Muscle of arm (tissue), 14 donors: ENCODE measurements at places on chromosomes 16 and 17. TPM values are rescaled to one million over a fixed set of nuclear protein-coding genes. Genes with fewer than 3 reads are reported as not detected.

The PPM1E gene
- polyA plus RNA-seq, result not detected

The TBC1D3K gene
- not detected for polyA plus RNA-seq

The EXOC7 gene
- 74.2 TPM for polyA plus RNA-seq

The TBX4 gene
- polyA plus RNA-seq, result 32.8 TPM

- DNase-seq, result no peak
Measured at GRCh38 chr17:72164158-72164739, 43.4 kb downstream of the SOX9 start.

GRCh38 chr17:29569245-29569950 is 897 bp downstream of the TP53I13 start:
- no peak for DNase-seq

- no peak for DNase-seq
Measured at GRCh38 chr17:5861854-5862253, 208.3 kb upstream of the WSCD1 start.

DNA sequence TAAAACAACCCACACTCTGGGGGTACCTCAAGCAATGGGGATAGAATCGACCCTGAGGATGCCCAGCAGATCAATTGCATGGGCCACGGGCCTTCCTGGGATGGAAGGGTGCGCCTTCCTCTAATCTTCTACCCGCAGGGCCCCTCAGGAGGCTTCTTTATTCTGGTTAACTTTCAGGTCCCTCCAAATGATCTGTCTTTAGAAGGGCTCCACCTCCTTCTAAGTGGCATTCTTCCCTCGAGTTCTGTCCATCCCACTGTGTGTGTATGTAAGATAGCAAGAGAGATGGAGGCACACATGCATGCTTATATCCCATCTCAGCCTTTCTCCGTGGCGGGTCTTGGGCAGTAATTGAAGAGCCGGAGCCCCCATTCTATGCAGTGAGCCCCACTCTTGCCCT is 125.7 kb downstream of the MRM1 start:
- no peak for DNase-seq

- peak; percentile 74 for DNase-seq
Measured at GRCh38 chr16:19114359-19115147, 789 bp downstream of the ITPRIPL2 start.

- DNase-seq, result no peak
Measured at GRCh38 chr17:37672548-37673078, 29.4 kb upstream of the DDX52 start.

DNA sequence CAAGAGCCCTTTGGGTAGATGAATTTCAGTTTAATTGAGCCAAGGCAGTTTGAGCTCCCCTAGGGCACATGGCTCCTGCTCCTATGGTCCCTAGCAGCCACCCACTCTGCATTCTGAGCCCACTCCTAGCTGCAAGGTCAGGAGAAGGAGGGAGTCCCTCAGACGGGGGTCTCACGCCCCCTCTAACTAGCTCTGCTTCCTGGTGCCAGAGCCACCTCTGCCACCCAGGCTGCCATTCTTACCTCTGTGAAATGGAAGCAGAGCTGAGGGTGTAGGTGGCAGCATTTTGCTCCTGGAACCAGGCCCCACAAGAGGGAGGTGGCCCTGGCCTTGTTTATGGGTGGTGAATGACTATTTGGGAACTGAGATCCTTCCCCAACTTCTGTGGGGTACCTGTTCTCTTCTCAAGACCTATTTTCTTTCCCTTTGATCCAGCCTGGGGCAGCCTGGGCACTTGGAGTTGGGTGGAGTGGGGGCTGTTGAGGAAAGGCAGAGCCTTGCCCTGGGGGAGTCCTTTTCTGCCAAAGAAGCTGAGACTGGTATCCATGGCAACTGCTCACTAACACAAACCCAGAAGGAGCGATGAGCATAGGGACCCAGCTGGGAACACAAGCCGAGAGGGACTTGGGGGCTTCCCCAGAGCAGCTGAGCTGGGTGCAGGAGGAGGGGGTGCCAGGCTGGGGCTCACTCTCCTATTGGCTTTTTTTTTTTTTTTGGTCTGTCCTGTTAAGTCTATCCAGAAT is 4.8 kb downstream of the SPNS2 start:
- no peak for DNase-seq

GRCh38 chr17:42512246-42512645 is 23.8 kb upstream of the NAGLU start:
- DNase-seq, result no peak

DNA sequence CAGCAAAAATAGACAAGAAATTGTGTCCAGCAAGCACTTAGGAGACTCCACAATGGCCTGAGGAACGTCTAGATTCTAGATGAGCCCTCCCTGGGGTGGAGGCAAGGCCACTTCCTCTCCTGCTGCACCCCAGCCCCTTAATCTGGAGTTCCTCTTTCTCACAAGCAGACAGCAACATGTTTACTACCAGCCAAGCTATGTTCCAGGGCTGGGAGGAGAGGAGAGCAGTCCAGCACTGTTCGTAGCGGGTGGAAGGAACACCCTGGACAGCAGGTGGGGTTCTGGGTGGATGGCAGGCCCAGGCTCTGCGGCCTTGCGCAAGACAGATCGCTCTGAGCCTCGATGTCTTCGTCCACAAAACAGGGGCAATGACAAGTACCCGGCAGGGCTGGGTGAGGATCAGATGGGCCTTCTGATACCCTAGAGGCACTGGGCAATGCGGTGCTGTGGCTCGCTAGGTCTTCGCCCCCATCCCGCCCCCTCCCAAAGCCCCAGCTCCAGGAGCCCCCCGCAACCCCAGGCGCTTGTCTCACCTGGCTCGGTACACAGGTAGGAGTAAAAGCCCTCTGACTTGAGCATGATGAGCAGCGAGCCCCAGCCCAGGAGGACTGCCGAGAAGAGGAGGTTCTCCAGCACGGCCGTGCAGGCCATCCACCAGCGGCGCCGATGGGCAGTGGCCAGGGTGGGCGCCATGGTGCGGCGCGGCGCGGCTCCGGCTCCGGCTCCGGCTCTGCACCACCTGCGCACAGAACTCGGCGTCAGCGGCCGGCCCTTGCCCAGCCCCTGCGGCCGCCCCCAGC is 1.3 kb downstream of the SLC43A2 start:
- DNase-seq, result no peak

- no peak for DNase-seq
Measured at GRCh38 chr17:7858522-7858810, 663 bp downstream of the CYB5D1 start.

DNA sequence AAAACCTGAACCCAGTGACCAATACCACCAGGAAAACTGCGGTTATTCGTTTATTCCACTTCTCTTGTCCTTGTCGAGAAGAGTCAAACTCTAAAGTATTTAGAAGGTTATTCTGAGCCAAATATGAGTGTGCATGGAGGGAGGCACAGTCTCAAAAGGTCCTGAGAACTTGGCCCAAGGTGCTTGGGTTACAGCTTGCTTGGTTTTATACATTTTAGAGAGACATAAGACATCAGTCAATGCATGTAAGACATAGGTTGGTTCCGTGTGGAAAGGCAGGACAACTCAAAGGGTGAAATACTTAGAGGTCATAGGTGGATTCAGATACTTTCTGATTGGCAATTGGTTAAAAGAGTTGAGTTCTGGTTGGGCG is 681 bp upstream of the TRAP1 start:
- DNase-seq, result no peak

DNA sequence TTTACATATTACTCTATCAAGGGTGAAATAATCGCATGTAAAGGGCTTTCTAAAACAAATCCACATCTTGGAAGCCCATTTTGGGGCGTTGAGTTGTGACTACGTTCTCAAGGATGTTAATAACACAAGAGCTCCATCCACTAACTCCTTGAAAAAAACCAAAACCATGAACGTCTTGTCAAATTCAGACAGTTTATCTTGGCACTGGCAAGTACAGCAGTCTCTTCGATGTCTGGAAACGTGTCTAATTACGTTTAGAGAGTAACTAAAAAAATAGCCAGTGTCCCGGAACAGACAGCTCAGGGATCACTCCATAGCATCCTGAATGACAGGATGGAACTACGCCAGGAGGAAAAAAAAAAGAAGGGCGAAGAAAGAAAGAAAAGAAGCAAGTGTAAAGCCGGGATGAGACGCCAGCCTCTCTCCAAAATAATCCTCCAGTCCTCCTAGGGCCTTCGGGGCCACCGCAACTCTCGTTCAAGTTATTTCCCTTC is 954 bp downstream of the MYO1D start:
- DNase-seq, result peak; percentile 43
